GM12891 (cell line): ENCODE measurements at places on chromosomes 4 and X.

DNA sequence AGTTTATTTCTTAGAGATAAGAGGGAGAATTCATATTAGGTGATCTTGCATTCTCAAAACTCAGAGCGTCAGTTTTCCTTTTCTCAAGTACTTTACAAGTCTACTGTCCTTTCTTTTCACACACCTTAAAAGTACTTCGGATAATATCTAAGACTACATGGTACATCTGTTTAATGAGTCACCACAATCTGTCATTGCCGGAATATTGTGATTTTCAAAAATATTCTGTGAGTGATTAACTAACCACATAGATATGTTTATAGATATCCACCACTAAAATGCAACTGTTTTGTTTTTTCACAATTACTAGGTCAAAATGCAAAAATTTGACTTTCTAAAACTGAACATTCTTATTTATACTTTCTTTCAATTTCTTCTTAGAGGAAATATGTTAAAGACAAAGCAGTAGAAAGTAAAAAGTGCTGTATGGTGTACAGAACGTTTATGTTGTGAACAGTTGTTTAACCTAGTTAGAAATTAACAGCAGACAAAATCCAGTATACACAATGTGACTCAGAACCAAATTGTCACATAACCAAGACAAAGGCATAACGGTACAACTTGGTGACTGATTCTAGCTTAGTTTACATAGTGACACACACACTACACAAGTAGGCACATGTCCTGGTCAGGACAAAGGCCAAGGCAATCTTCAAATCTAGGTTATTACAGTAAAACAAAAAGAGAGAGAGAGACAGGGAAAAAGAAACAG is 482.9 kb downstream of the NAF1 start:
- DNase-seq, result no peak

- DNase-seq, result no peak
Observed at GRCh38 chr4:177726111-177726510, 283.9 kb upstream of the AGA start.

GRCh38 chrX:69496183-69496582 is 7.9 kb upstream of the NALF2 start:
- no peak for DNase-seq

GRCh38 chr4:112185334-112185733 is 40.1 kb downstream of the FAM241A start:
- DNase-seq, result no peak

DNA sequence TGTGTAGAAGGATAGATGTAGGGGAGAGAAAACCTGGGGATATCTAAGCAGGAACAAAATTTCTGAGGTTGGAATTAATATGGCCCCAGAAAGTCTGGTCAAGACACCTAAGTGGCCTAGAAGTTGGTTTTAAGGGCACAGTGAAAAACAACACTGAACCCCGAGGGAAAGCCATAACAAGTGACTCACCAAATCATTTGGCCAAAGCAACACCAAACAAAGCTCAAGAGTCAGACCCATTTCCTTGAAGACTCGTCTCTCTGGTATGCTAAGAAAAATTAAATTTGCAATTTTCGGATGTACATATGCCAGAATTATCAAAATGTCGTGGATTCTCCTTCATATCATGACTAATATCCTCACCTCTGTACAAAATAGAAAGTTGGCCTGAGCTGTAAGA is 162.9 kb downstream of the SMIM20 start:
- no peak for DNase-seq

DNA sequence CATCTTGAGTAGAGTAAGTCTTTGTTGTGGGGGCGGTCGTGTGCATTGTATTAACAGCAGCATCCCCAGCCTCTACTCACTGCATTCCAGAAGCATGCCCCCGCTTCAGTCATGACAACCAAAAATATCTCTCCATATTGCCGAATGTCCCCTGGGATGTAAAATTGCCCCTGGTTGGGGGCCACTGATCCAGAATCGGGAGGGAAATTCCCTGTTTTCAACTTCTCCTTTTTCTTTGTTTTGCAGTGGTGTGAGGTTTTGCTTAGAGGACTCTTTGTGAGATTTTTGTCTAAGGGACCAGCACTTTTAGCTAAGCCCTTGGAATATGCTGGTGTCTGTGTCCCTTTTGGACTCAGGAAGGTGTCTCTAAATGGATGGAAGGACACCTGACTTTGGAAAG is 3.0 kb upstream of the IL13RA1 start:
- no peak for DNase-seq
